Upper lobe of right lung (tissue), 1 donor: ENCODE measurements at places on chromosomes 11 and 22.

- no peak overlapping the region for H3K27ac ChIP-seq
- DNase-seq, result no peak
- H3K27me3 ChIP-seq, result no peaks in the 10 kb centered on the region
- H3K36me3 ChIP-seq, result peaks cover 14% of the 10 kb centered on the region
Measured at GRCh38 chr11:60950024-60950423, 2.0 kb downstream of the SLC15A3 start.

- no peaks in the 10 kb centered on the region for H3K27me3 ChIP-seq
- DNase-seq, result no peak
- H3K27ac ChIP-seq, result no peak overlapping the region
- H3K4me3 ChIP-seq, result no peak overlapping the region
- H3K4me1 ChIP-seq, result no peaks in the 10 kb centered on the region
- no peaks in the 10 kb centered on the region for H3K36me3 ChIP-seq
Measured at GRCh38 chr11:4665424-4665823, 21.6 kb downstream of the OR51E1 start.

GRCh38 chr11:115550291-115551059 is 46.3 kb upstream of the CADM1 start:
- H3K36me3 ChIP-seq, result no peaks in the 10 kb centered on the region
- H3K4me3 ChIP-seq, result no peak overlapping the region
- no peaks in the 10 kb centered on the region for H3K4me1 ChIP-seq
- no peak for DNase-seq

DNA sequence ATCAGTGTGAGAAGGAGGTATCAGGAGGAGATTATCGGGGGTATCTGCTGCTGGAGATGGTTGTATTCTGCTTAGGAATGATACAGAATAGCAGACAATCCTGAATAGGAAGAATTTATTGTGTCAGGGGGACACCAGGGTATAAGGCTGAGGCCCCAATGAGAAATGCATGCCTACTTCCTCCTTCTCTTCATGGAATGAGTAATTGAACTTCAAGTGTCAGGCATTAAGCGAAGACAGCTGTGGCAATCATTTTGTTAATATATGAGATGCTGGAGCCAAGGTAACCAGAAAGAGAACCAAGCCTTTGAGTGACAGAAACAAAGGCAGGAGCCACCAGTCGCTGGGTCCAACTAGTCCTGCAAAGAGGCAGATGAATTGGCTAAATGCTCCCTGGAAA is 49.1 kb downstream of the KIRREL3 start:
- no peak for DNase-seq
- H3K4me1 ChIP-seq, result no peaks in the 10 kb centered on the region
- no peaks in the 10 kb centered on the region for H3K27me3 ChIP-seq
- H3K27ac ChIP-seq, result no peak overlapping the region
- H3K36me3 ChIP-seq, result no peaks in the 10 kb centered on the region

DNA sequence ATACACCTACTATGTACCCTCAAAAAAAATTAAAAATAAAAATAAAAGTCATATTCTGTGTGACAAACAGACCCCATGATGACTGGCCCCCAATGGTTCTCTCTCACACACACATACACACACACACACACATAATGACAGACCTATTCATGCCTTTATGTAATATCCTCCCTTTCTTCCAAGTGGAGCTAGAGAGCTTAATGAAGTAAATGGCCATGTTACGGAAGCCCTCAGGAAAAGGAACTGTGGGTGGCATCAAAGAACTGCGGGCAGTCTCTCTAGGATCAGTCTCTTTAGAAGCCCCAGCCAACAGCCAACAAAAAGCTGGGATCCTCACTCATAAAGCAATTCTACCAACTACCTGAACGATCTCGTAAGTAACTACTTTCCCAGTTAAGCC is 125.5 kb downstream of the SIK3 start:
- peaks cover 5% of the 10 kb centered on the region for H3K4me1 ChIP-seq
- H3K4me3 ChIP-seq, result no peak overlapping the region
- no peak for DNase-seq

DNA sequence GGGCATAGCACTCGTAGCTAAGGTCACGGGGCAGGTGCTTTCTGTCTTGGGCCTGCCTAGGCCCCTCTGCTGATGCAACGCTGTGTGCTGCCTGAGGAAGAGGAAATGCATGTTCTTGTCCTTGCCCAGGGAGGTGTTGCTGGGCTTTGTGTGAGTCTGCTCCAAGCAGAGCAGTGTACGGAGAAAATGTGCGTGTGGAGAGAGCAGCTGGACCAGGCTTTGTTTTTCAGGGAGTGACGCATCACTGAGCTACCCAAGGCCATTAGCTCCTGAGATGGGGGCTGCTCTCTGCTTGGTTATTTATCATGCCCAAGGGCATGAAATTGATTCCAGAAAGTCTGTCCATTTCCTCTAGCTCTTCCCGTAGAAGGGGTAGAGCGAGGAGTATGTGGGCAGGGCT is 82.9 kb upstream of the THY1 start:
- H3K36me3 ChIP-seq, result no peaks in the 10 kb centered on the region
- H3K27me3 ChIP-seq, result no peaks in the 10 kb centered on the region
- DNase-seq, result no peak
- no peaks in the 10 kb centered on the region for H3K4me1 ChIP-seq
- no peak overlapping the region for H3K27ac ChIP-seq

DNA sequence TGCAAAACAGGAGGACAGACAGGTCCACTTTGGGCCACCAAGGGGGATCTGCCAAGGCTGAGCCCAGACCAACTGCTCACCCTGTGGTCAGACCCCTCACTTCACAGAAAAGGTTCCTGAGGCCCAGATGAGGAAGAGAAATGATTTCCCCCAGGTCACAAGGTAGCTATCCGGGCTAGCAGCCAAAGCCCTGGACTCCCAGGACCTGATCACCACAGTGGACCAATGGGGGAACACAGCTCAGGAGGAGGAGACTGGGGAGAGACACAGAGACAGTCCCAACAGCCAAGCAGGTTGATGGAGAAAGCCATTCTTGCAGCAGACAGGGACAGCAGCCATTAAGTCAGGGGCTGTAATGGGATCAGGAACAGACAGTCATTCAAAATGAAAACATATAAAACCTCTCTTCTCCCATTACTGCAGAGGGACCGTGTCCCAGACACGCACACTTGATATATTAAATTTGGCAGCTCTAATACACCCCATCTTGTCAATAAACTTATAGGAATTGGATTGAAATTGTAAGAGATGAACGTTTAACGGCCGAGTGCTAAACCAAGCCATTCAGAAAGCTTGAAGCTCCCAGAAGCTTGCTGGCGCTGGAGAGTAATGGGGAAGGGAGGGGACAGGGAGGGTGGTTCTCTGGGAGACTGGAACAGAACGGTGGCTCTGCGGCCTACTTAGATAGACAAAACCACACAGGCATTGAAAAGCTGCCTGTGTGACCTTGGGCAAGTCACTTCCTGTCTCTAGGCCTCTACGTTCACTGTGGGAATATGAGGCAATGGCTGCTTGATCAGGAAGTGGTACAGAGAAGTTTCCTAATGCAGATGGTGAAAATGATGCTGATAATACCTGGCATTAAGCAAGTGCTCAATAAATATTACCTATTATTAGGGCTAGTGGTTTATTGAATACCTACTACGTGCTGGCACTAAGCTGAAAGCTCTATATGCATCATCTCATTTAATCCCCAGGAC is 16.0 kb downstream of the ZMAT5 start:
- DNase-seq, result no peak
- H3K4me1 ChIP-seq, result peaks cover 2% of the 10 kb centered on the region
- H3K27ac ChIP-seq, result no peak overlapping the region
- H3K4me3 ChIP-seq, result no peak overlapping the region
- H3K27me3 ChIP-seq, result no peaks in the 10 kb centered on the region
